ENCODE measurements at places on chromosomes 3 and 15.

GRCh38 chr3:186124592-186124991, 15.7 kb upstream of the ETV5 start:
- no peak for DNase-seq

DNA sequence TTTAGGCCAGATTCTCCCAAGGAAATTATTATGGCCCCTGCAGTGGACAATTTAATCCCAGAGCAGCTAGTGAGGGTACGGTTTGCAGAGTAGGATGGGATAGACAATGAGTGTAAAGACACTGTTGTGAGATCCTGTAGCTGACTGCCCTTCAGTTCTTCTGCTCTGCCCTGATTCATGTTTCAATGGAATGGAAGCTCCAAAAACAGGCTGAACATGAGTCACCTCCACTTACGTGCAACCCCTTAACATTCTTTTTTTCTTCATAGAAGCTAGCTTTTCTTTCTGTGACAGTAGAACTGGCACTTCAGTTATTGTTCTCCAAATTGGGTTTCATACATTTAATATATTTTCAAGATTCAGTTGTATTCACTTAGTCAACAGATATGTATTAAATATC, 32.1 kb downstream of the CLDN18 start:
- DNase-seq = no peak

GRCh38 chr3:36707623-36708409, 56.5 kb downstream of the DCLK3 start:
- no peak for DNase-seq

GRCh38 chr3:189789432-189789831, 158.2 kb downstream of the TP63 start:
- no peak for DNase-seq

DNA sequence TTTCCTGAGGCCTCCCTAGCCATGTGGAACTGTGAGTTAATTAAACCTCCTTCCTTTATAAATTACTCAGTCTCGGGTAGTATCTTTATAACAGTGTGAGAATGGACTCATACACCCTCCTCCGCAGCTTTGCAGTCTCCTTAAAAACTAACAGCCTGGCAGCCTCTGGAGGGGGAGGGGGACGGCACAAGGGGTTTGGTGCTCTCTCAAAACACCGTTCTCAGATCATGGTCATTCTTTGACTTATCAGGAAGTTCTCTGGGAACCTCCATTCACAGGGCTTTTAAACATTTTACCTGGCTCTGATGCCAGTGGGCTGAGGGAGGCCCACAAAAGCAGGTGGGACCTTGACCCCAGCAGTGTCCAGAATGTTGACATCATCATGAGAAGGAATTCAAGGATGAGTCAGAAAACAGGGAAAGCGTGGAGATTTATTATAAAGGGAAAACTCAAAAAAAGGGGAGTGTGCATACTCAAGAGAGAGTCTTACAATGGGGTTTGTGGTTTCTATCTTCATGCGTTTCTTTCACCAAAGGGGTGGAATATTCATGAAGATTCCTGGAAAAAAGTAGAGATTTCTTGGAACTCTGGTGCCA, 43.9 kb downstream of the ONECUT1 start:
- no peak for DNase-seq

- DNase-seq = no peak
These were observed 2.7 kb downstream of the RAB8B start for GRCh38 chr15:63191895-63192618.

GRCh38 chr3:169759256-169759655, 5.6 kb downstream of the TERC start:
- no peak for DNase-seq

GRCh38 chr3:24521420-24522145, 26.9 kb upstream of the THRB start:
- DNase-seq = peak; percentile 68

DNA sequence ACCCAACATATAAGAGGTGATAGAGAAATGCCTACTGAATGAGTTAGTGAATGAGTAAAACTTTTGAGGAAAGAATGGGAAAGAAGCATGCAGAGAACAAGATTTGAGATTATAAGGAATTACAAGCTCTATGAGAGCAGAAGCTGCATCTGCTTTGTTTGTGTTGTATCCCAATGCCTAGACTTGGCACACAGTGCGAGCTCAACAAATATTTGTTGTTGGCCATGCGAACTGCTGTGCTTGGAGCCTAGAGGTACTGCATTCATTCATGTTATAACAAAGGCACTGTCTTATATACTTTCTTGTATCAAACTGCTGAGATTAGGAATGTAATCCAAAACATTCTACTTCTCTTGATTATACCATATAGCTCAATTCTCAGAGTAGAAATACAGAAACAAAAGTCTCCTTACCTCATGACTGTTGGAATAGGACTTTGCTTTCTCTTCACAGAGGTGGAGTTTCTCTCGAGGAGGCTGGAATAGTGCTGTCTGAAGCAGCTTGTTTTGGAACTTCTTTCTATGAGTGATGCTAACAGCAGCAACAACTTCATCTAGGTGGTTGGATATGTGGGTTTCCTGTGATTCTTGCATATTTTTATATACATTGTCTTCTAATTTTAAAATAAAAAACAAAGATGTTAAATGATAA, 21.1 kb downstream of the TTC23 start:
- DNase-seq = no peak

DNA sequence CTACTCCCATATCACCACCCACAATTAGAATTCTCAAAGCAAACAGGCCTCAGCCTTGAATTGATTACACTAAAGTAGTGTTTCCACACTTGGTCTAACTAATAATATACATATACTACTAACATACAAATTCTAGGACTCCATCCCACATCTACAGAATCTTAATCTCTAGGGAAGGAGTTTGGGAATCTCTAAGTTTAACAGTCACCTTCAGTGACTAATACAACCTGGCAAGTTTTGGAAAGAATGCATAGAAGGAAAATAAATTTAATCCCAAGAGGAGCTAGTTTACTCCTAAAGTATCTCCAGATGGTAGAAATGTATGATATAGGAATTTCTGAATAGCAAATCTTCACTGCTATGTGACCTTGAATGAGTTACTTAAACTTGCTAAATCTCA, 9.1 kb downstream of the CLPX start:
- DNase-seq = no peak

DNA sequence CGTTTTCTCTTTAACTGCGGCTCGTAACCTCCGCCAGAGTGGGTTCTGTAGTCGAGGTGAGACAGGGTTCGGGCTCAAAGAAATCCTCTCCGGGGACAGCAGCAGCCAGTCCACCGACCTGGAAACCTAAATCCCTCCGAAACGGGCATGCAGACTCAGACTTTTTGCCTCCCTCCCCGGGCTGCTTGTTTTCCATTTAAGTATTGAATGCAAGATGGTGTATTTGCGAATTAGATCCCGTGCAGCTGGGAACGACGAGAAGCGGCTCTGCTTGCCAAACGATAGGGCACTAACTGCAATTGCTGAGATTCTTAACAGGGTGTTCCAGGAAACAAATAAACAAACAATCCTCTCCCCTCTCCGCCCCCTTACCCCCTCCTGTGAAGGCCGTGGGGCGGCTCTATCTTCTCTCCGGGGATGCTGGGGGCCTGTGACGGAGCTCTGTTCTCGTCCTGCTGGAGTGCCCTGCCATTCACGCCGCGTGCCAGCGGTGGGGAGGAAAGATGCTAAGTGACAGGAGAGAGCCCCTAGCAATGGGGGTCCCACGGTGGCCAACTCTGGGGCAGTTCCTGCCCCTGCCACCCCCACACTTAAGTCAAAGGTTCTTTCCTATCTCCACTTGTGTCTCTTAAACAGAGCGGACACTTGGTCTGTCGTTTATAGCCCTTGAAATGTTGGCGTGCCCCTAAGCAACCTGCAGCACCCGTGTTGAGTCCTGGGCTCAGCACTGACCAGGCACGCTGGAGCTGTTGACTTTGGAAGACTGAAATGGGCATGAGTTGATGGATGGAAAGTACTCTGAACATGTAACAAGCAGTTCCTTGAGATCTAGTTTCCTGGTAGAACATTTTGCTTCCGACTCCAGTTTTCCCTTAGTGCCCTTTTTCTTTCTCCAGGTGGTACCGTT, 1.3 kb upstream of the ETV5 start:
- peak; percentile 72 for DNase-seq

DNA sequence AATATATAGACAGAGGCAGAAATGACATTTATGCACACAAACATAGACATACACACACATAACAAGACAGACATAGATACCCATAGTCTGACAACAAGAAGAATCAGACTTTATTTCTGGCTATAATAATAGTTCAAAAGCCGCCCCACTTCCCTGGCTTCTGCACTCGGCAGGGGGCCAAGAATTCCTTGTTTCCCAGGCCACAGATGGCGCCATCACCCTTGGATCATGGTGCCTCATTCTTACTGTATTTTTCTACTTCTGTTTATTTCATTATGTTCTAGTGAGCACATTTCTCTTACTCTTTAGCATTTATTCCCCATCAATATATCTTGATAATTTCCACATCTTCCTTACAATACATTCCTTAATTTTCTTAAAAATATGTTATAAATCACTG, 387.5 kb downstream of the NLGN1 start:
- no peak for DNase-seq

DNA sequence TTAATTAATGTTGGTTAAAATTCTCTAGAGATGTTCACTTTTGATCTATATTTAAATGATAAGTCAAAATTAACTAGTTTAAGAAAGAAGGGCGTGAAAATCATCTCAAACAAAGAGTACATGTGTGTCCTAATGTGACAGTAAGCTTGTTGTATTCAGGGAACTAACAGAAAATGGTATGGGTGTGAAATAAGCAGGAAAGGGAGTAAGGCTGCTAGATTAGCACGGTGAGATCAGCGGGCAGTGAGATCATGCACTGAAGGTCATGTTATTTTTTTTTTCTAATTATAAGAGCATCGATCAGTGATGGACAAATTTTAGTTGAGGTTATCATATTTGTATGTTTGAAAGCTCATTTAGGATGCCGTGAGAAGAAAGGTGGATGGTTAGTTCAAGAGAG, 430.8 kb downstream of the DIPK2A start:
- no peak for DNase-seq

DNA sequence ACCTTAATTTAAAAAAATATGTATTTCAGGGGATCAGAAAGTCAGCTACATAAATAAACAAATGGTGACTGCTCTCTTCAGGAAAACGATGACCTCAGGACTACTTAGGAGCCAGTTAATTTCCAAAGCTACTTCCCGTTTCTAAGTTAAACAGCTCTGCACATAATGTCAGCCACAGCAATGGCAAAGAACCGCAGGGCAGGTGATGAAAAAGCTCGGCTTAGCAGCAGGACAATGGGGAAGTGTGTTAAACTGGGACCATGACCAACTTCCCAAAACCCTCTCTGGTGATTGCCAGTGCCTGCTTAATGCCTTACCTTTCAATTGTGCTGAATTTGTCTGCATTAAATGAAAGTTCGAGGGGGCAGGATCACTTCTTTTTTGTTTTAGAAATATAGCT, 258.9 kb downstream of the FHIT start:
- no peak for DNase-seq

- DNase-seq = no peak
These were observed 82.0 kb downstream of the USF3 start for GRCh38 chr3:113614402-113614801.

DNA sequence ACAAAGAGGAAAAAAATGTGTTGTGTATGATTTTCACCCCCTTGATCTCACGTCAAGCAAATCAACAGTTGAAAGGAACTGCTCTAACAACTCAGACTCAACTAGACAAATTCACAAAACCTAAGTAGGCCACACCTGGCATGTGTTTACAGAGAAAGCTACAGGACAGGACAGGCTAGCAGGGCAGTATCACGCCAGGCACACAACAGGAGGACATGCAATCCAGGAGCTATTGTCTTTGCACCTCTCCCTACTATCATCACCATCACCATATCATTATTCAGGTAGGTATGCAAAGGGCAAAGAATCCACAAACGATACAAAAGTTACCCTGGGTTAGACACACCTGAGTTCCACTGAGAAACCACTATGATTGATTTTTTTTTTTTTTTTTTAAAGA, 86.4 kb downstream of the TBL1XR1 start:
- no peak for DNase-seq

DNA sequence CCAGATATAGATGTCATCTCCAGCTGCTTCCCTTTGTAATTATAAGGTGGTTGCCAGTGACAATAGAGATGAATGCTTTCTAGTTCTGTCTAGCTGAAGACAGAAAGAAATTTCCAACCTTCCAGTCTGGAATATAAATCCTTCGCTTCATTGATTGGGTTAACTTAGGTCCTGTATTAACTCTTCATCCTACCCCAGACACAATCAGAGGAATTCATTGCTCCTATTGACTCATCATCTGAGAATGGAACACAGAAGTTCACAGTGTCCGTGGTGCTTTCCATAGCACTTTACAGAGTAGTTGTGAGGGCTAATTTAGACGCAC, 241.4 kb downstream of the NFKBIZ start:
- DNase-seq = no peak

- DNase-seq = no peak
These were observed 626.1 kb downstream of the MAGI1 start for GRCh38 chr3:65412588-65412987.

GRCh38 chr15:88243895-88244787, 12.4 kb downstream of the NTRK3 start:
- no peak for DNase-seq

GRCh38 chr3:133375403-133375745, 24.5 kb upstream of the BFSP2 start:
- DNase-seq = no peak

- no peak for DNase-seq
These were observed 109.7 kb upstream of the ALDH1A3 start for GRCh38 chr15:100769975-100770340.

DNA sequence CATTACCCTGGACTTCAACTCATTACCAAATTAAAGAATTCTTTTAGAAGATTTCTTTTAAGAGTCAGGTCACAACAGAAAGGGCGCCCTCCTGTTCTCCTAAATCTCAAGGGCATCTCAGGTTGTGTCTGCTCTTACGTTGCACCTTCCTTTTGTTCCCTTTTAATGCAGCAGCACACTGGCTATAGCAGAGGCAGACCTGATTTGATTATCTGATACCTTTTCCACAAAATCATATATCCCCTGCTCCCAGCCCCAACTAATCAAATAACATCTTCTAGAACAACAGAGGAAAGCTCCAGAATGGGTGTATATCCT, 40.1 kb downstream of the TIGIT start:
- DNase-seq = no peak

GRCh38 chr15:45435124-45435903, 57.0 kb upstream of the GATM start:
- DNase-seq = no peak

- no peak for DNase-seq
These were observed 5.2 kb downstream of the OCA2 start for GRCh38 chr15:28093752-28094535.

DNA sequence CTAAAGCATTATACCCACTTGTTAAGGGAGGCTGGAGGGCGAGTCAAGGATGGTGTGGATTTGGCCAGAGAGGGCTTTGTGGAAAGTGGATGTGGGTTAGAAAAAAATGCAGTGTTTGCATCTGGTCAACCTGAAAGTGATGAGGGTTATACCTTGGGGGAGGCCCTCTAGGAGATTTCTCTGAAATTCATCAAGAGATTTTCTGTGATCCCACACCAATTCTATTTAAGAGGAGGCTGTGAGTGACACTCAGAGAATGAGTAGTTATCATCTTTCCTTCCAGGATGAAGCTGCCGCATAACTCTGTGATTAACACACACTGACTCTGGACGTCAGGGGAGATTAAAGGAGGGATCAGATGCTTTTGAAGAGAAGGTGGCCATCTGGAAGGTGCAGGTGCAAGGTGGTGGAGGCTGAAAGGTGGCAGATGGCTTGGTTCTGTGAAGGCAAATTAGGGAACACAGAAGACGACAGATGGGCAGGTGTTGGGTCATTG, 54.8 kb downstream of the ANAPC13 start:
- no peak for DNase-seq

Data from right forelimb (tissue), 1 donor.